ENCODE measurements at places on chromosomes 11 and 22. TPM values are rescaled to one million over a fixed set of nuclear protein-coding genes. Genes with fewer than 3 reads are reported as not detected.

- peak; percentile 59 for ATAC-seq
Measured at GRCh38 chr11:64384981-64385944, 26.3 kb downstream of the RPS6KA4 start.

DNA sequence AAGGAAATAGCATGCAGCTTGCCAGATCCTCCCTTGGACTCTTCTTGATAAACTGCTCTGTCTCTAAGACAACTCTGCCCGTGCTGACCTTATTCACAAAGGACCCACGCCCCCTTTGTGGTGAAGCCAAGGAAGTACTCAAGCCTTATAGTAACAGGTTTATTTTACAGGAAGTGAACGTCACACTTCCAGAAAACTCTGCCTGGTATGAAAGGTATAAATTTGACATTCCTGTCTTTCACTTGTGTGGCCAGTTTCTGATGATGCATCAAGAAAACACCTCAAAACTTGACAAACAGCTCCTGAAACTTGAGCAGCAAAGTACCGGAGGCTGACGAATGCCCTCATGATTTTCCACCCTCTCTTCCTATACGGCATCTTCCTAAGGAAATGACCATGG, 12.5 kb upstream of the PELI3 start:
- no peak for ATAC-seq

GRCh38 chr11:3159296-3160190, 5.6 kb downstream of the OSBPL5 start:
- ATAC-seq = peak; percentile 49

ISX gene
- total RNA-seq = 0.05 TPM
